ENCODE measurements at places on chromosomes 3 and 15.

DNA sequence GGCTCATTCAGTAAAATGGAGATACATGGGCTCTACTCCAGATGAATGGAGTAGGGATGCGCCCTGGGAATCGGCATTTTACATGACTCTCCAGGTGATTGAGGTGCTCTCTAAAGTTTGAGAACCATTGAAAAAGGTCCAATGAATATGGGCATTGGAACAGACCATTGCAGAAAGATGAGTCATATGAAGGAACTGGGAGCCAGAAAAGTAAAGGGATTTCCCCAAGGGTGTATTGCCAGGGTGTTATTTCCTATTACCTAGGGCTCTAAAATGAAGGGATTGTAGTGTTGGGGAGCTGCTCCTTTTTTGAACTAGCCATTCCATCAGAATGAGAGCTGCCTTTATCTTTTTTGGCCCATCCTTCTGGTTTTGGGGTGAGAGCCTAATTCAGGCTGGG is 21.7 kb downstream of the CLDN11 start:
- no peak for DNase-seq

- no peak for DNase-seq
Measured at GRCh38 chr15:53625962-53626845, 133.3 kb downstream of the WDR72 start.

DNA sequence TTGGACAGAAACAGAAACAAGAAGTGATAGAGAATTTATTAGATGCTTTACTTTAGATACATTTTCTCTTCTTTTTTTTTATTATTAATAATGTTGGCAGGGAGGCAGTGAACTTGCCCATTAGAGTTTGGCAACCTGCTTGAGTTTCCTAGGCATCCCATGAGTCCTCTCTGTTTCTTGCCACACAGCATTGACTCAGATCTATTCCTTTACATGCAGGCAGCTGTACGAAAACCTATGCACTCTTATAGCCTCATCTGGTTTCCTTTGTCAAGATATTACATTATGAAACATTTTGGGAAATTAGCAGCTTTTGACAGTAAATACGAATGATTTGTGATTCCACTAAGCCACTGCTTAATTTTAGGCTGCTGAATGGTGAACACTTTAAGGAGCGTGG is 23.3 kb downstream of the IL1RAP start:
- DNase-seq: no peak

- no peak for DNase-seq
Measured at GRCh38 chr3:23600167-23600871, 205.4 kb upstream of the UBE2E1 start.

- DNase-seq: no peak
Measured at GRCh38 chr3:4821338-4821737, 157.9 kb upstream of the BHLHE40 start.

All from NCI-H774 (cell line).